CD4-positive, alpha-beta T cell treated with Interleukin-17A for 4 hours (primary cell): ENCODE measurements at places on chromosomes 5 and 9.

DNA sequence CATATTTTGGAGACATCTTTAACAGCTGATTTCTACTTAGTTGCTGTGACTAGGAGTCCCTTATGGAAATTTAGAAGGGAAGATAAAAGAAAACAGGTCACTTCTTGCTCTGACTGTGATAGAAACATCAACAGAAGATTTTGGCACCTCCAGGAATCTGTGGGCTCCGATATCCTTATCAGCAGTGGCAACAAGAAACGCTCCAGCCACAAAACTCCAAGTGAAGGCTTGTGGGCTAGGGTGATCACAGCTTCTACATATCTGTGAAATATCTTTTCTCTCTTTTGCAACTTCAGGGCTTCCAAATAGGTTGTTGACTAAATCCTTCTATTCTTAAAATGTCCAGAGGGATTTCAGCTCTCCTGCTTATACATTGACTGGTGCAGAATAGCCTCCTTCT is 1625.5 kb upstream of the CDH6 start:
- no peak for DNase-seq

DNA sequence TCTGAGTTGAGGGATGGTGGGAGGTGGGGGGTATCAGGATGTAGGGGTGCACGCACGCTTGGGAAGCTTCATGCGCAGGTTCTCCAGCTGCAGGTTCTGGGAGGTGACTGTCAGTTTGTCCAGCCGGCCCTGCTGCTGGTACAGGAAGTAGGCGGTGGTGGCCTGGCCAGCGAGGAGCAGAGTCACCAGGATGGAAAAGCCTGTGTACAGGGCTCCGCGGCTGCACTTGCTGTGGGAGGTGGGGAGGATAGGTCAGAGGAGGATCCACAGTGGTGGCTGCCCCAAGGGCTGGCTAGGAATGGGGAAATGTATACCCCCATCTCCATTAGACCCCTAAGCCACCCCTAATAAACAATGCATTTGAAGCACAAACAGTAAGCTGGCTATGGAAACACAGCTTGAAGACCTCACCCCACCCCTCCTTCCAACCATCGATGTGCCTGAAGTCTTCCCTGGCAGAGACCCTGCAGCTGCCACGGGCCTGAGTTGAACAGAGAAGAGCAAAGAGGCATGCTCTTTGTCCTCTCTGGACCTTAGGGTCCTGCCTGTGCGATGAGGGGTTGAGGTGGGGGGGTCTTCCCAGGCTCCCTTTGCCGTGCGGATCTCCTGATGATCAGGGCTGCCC is 5.5 kb downstream of the CD74 start:
- DNase-seq, result no peak

- no peak for DNase-seq
Measured at GRCh38 chr5:3348576-3349535, 246.8 kb upstream of the IRX1 start.

DNA sequence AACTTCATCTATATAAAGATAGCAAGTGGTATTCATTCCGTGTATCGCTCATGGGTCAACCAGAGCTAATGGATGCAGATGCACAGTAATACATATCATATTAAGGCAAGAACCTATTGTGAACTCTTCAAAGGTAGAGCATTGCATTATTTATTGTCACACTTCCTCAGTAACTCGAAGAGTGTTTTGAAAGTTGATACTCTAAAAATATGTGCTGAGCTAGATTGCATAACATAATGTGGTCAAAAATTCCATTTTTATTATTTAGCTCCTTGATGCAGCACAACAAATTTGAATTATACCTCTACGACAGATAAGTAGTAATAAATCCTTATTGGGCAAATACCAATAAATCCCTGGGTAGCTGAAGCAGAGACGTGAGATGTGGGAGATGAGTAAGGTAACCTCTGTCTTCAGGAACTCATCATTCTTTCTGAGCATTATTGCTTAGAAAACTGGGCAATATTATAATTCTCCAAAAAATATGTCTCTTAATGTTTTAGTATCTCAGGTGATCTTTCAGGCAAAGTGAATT is 70.3 kb downstream of the CDH18 start:
- DNase-seq, result no peak

DNA sequence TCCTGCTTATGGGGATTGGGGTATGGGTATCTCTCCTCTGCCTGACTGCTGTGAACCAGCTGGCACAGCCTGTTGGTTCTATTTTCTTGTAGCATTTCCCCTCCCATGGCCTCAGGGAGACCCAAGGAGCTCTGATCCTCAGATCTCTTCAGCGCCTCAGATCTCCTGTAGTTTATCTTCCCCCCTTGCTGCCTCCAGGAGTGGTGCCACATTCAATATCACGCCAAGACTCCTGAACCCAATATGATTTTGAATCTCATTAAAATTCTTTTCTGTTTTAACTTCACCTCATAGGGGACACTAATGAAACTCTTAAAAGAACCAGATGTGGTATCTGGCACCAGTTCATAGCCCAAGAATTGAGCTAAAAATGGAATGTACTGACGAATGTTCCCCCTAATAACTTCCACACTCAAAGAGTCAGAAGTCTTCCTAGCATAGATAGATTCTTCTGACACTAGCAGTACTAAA is 59.6 kb upstream of the LIFR start:
- DNase-seq, result no peak

DNA sequence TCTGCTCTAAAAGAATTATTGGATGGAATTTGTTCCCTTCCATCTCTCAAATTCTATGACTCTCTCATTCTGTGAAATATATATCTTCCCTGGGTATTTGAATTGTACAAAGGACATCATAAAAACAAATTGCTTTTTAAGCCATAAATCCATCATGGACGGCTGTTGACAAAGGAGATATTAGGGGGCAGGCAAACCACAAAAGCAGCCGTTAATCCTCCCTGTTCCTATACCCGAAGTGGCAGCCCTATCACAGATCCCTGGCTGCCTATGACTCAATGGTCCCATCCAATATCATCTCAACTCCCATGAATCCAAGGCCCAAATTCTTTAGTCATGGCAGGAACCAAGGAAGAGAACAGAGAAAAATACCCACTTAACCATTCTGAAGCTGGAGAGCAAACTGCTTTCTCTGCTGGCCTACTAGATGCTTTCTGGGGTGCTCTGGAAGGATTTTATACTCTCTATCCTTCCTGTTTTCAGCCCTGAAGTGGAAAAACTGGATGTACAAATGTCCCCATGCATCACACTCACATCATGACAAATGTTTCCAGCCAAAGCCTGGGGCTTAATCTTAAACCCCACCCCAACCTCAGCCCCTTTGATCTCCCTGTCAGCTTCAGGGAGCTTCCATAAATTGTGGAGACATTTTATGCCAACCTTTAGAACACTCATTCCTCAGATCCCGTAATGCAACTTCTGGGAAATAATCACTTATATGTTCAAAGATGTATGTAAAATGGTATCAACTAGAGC is 59.5 kb downstream of the FAM114A2 start:
- no peak for DNase-seq

DNA sequence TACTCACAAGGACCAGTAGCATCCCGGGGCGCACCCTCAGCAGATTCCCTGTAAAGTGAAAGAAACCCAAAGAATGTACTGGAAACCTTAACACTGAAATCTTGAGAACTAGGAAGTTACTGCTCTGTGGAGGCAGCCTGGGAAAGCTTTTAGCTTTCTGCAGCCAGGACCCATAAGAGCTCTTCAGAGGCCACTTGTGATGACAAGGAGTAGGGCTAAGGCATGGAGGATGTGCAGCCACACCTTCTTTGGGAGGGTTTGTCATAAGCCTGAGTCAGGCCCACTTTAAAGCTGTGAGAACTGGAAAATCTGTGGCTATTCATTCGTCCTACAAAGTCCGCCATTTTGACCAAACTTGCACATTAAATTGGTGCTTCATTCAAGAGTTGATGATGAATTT is 291.1 kb upstream of the TLE4 start:
- DNase-seq, result no peak

DNA sequence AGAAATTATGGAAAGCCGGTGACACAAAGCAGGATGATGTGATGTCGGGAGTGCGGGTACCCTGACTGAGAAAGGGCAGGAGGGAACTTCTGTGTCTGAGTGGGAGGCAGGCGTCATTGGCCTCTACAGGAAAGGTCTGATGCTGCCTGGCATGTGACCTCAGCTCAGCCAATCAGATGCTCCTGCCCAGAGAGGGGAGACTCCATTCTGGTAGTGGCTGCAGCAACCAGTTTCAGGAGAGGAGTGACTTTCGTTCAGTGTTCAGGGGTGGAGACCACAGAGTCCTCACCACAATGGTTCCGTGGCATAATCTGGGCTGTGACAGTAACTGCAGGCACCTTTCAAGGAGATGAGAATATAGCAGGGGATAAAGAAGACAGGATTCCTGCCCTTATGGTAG is 6.7 kb upstream of the SFXN1 start:
- DNase-seq, result no peak

GRCh38 chr9:126457175-126457547 is 130.5 kb downstream of the MVB12B start:
- DNase-seq, result no peak

DNA sequence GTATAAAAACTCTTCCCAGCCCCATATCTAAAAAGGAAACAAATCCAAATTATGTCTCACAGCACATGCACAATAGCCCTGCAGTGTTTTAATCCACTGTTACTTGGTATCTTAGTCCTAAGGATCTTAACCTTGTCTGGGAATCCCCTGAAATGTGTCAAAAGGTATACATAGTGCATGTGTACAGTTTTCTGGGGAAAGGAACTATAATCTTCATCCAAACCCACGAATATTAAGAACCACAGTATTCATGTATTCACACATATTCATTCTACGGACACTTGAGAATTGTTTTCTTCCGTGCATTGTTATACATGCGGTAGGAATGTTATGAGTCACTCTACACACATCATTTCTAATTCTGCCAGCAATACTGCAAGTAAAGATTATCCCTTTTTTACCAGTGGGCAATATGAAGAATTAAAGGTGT is 47.8 kb upstream of the SNX2 start:
- no peak for DNase-seq

GRCh38 chr5:138141734-138142133 is 2.5 kb upstream of the NME5 start:
- DNase-seq, result no peak

DNA sequence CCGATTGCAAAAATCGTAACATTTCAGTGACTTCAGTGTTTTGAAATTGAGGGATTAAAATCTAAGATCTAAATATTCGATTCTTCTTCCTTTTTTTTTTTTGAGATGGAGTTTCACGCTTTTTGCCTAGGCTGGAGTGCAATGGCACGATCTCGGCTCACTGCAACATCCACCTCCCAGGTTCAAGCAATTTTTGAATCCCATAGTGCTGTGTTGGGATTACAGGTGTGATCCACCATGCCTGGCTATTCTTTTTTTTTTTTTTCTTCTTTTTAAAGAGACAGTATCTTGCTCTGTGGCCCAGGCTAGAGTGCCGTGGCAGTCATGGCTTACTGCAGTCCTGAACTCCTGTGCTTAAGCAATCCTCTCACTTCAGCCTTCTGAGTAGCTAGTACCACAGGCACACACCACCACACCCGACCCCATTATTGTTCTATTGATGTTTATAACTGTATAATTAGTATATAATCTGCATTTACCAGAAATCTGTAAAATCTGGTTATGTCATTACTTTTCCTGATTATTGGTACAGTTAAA is 42.7 kb downstream of the NSD1 start:
- DNase-seq, result no peak

GRCh38 chr5:160565376-160565775 is 143.7 kb downstream of the PTTG1 start:
- DNase-seq, result no peak

- no peak for DNase-seq
Measured at GRCh38 chr5:95045181-95045965, 239.5 kb downstream of the MCTP1 start.

GRCh38 chr5:66232275-66232674 is 88.2 kb downstream of the SREK1 start:
- DNase-seq, result no peak

- no peak for DNase-seq
Measured at GRCh38 chr9:110089681-110090370, 118.1 kb downstream of the C9orf152 start.

- DNase-seq, result no peak
Measured at GRCh38 chr9:16618524-16618923, 251.9 kb downstream of the BNC2 start.

- DNase-seq, result no peak
Measured at GRCh38 chr5:36417221-36417620, 115.5 kb upstream of the RANBP3L start.

GRCh38 chr5:152488869-152489268 is 83.8 kb upstream of the NMUR2 start:
- no peak for DNase-seq

DNA sequence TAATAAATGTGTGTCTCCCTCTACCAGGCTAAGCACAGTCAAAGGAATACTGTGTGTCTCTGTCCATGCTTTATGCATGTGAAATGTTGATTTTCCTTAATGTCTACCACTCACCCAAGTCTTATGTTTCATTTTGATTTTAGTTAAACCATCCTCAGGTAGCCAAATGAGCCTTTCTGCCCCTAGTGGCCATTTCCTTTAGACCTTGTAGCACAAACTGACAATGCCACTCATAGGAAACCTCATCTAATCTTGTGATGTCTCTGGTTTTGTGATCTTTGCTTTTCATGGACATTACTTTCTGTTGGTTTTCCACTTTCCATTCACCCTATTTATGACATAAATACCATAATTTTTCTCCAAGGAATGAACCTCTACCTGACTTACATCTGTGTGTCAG is 820.8 kb downstream of the MAT2B start:
- no peak for DNase-seq

GRCh38 chr5:2569774-2570542 is 181.5 kb downstream of the IRX2 start:
- DNase-seq, result no peak

DNA sequence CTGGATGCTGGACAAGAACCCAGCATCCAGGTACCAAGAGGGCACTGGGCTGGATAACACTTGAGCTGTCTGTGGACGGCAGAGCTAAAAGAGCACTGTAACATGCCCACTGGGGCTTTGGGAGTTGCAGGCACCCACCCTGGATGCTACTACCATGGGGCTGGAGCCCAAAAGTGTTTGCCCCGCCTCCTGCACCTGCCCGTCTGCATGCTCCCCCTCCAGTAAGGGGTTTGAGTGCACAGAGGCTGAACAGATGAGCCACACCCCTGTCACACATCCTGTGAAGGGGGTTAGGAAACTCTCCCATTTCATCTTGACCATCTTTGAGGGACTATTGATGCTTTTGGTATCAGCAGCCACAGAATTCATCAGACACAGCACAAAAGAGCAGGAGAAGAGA is 69.0 kb downstream of the LIX1 start:
- DNase-seq, result no peak

DNA sequence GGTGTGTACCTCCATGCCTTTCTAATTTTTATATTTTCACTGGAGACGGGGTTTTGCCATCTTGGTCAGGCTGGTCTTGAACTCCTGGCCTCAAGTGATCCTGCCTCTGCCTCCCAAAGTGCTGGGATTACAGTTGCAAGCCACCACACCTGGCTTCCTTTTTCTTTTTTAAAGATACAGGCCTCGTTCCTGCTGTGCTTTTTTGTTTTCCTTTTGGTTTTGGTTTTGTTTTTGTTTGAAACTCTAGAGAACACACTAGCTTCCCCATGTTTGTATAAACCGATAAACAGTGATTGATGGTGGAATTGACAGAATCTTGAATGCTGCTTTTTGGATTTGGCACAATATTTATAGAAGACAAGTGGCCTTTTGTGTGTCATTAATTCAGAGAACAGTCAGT is 1603.4 kb downstream of the MAT2B start:
- DNase-seq, result no peak
